Fibroblast of skin of abdomen (primary cell): ENCODE measurements at places on chromosomes 3 and 15.

DNA sequence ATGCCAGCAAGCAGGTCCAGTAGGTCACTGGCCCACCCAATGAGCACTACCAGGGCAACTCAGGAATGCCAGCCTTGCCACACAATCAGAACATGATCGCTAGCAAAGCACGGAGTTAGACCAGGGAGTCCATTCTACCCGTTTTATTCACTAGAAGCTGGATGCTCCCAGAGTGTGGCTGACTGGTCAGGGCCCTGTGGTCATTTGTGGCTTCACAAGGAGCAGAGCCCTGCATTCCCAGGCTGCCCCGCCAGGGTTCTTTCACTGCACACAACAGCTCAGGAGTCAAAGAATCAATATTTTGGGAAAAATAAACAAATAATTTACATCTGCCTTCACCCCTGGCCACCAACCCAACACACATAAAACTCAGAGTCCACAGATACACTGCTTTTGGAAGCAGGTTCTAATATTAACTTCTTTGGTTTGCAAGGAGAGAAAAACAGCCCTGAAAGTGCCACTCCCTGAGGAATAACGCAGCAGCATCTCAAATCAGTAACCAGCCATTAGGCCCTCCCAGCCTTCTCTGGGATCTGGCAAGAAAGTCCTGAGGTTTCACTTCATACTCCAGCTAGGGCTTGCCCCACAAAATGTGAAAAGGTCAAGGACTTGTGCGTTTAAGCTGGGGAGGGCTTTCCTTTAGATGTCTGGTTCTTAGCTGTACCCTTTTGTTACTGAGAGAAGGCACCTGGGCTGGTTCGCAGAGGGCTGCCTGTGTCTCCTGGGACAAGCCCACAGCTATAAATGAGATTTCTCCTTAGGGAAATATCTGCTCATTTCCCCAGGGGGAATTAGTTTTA is 16.0 kb downstream of the SIAH2 start:
- no peak for DNase-seq

- DNase-seq = peak; percentile 89
Measured at GRCh38 chr15:32956006-32956405, 238.2 kb downstream of the GREM1 start.

- DNase-seq = no peak
Measured at GRCh38 chr3:108415661-108416060, 94.7 kb downstream of the MYH15 start.

- DNase-seq = peak; percentile 5
Measured at GRCh38 chr3:77040216-77040615, 317 bp downstream of the ROBO2 start.

- no peak for DNase-seq
Measured at GRCh38 chr15:26572602-26573350, 200.1 kb downstream of the GABRB3 start.

DNA sequence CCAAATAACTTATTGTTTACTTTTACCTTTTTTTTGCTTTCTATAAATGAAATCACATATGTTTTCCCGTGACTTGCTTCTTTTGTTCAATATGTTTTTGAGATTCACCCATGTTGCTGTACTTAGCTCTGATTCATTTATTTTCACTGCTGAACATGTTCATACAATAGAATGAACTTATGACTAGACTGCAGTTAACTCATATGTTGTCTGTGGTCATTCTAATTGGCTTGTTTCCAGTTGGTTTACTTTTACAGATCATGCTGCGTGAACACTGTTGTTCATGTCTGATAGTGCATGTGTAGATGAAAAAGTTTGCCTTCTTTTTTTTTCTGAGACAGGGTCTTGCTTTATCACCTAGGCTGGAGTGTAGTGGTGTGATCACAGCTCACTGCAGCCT is 31.6 kb upstream of the SV2B start:
- DNase-seq = no peak

GRCh38 chr3:61802772-61803171 is 241.4 kb downstream of the PTPRG start:
- DNase-seq = no peak

- DNase-seq = no peak
Measured at GRCh38 chr3:147389717-147390116, 16.6 kb downstream of the ZIC4 start.

GRCh38 chr15:68433551-68433950 is 1.6 kb upstream of the ITGA11 start:
- DNase-seq = no peak

GRCh38 chr15:43283526-43283925 is 16.8 kb upstream of the TGM5 start:
- no peak for DNase-seq

- DNase-seq = no peak
Measured at GRCh38 chr15:81194723-81195122, 2.0 kb upstream of the IL16 start.

DNA sequence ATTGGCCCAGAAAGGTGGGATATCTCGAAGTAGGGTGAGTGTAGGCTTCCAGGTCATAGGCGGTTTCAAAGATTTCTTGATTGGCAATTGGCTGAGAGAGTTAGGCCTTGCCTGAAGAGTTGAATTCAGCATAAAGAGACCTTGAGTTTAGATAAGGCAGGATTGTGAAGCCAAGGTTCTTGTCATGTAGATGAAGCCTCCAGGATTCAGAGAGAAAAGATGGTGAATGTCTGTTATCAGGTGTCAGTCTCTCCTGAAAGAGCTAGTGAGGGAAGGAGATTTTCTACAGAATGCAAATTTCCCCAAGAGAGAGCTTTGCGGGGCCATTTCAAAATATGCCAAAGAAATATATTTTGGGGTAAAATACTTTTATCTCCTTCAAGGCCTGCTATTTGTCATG is 217.0 kb upstream of the TLE3 start:
- no peak for DNase-seq

DNA sequence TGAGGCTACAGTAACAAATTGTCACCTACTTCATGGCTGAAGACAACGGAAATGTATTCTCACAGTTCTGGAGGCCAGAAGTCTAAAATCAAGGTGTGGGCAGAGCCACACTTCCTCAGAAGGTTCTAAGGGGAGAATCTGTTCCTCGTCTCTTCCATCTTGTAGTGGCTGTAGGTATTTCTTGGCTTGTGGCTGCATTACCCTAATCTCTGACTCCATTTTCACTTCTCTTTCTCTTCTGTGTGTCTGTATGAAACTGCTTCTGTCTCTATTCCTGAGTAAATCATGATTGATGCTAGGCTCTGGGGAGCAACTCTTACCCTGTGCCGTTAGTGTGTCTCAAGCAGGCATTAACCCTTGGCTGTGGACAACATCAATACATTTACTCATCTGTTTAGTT is 164.7 kb downstream of the SQOR start:
- DNase-seq = no peak

DNA sequence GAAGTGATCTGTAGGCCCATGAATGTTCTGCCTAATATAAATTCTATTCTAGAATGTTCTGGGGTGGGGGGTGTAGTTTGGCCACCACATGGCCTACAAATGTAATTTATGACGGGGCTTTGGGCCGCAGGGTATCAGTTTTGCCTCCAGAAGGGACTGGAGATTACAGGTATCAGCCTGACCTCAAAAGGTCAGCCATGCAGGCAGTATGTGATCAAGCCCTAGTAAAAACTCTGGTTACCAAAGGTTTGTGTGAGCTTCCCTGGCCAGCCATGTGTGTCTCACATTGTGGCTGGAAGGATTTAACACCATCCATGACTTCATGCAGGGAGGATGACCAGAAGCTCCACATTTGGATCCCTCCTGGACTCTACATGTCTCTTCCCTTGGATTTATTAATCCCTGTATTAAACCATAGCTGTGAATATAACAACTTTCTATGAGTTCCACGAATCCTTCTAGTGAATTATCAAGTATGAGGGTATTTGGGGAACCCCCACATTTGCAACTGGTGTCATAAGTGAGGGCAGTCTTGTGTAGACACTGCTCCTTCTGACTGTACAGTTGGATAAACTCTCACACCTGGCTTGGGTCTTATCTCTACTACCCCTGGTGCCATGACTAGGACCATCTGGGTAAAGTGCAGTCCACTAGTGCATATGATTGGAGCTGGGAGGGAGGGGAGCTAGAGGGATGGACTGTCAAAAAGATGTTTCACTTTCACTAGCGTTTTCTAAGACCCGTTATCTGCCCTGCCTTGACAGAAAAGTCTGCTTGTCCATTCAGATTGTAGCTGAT is 50.0 kb upstream of the RFX7 start:
- no peak for DNase-seq

DNA sequence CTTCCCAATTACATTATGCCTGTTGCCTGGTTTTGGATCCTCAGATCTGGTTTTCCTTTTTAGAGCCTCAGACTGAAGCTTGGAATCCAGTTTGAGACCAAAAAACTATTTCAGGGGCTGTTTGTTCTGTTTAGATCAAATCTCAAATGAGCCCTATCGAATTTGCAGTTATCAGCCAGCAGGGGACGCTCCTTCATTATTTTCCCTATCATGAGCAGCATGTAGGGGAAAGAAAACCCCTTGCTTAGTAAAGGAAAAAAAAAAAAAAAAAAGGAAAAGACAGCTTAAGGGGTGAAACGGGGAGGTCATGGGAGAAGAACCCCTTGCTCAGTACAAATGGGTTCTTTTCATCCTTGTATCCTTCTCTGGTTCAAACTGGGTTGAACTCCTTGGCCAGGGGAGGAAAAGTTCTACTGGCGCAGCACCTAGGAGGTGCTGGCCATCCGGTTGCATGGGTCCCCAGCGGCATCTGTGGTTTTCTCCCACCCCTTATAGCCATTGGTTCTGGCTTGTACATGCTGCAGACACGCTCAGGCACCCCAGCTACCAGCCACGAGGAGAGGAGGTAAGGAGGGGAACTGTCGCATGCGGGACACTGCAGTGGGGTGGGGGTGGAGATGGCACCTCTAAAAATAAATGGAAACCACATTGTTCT is 1375.1 kb upstream of the ALCAM start:
- DNase-seq = peak; percentile 28

DNA sequence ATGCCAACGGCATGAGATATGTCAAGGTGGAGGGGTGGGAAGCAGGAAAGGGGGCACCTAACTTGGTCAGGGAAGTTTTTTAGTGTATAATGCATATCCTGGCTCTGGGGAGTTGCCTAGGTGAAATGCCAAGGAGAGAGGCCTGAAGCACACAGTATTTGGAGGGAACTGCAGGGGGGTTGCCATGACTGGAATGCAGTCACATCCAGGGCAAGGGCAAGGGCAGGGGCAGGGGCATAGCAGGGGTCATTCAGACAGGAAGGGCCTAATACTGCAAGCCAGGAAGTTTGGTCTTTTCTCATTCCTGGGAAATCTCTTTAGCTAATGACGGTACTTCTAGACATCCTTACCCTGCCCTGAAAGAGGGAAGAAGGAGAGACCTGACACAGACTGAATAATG is 60.5 kb downstream of the MYRIP start:
- DNase-seq = no peak

DNA sequence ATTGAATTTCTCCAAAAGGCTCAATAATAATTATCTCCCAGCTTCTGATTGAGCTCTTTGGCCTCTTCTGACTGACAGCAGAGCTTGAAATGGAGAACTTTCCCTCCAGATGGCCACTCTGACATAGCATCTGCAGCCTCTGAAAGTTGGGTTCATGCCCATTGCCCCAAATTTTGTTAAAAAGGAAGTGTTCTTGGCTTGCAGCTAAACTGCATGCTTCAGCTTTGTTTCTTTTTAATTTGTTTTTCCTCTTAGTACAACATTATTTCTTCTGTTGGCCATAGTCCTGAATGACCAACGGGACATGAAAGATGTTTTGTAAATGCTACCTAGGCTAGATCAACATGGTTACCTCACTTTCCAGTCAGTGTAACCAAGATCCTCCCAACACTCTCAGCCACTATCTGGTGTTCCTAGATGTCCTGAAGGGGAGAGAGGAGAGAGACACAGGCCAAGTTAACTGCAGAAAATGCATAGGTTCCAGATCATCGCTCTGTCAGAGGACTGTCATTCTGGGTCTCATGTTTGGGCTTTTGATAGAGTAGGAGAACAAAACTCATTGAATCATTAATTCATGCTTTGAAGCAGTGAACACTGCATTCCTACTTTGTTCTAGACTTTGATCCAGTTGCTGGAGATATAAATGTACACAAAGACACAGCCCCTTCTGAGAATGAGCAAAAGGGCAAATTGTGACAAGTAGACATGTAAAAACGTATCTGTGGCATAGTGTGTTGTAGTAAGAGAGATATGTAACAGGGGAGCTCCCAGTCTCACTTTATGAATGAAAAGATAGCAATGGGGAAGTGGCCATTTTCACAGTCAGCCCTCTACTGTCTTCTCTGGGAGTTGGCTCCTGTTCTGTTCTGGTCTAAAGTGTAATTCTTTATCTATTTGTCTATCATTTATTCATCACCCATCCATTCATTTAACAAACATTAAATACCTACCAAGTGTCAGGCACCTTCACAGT is 156.2 kb downstream of the ZNF621 start:
- DNase-seq = no peak

GRCh38 chr15:47443839-47444238 is 273.5 kb upstream of the SEMA6D start:
- DNase-seq = no peak

DNA sequence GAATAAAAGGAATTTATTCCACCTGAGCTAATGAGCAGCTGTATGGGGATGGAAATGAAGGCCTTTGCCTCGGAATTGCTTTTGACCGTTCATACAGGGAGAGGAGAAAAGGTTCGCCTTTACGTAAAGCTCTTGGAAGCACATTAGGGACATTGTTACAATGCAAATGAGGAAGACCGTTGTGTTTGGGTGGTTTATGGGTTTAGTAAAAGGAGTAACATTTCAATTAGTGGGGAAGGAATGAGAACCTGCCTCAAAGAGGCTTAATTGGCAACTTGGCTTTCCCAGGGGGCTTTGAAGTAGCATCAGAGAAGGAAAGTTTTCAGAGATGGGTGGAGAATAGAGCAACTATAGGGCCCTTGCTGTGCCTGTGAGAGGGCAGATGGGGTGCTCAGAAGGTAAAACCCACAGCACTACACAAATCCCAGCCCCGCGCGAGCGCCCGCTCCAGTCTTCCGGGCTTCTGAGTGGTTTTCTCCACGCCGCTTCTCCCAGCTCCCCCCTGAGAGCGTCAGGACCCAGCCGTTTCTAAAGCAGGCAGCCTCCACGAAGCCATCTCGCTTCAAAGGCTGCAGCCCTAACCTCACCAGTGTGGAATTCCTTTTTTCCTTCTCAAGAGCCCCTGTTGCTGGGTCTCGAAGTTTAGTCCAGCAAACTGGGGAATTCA is 192.0 kb upstream of the HES1 start:
- DNase-seq = no peak

DNA sequence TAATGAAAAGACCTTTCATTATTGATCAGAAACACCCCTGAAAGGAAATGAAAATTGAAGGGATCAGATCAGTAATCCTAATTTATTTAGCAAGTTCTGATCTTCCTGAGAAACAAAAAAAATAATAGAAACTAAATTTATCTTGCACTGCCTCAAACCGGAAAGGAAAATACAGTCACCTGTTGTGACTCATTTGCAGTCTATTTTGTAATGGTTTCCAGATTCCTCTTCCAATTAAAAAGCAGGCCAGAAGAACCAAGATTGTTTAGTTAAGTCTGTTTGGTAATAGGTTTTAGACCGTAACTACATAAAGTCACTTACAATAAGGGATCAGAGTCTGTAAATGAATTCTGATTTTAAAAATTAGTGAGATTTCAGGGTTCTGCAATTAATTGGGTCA is 49.7 kb upstream of the ATOSA start:
- DNase-seq = peak; percentile 33
